Panc1 (cell line): ENCODE measurements at places on chromosomes 6 and 20.

GRCh38 chr6:160421854-160422253 lies 73.7 kb downstream of the SLC22A3 start:
- no peak for DNase-seq

DNA sequence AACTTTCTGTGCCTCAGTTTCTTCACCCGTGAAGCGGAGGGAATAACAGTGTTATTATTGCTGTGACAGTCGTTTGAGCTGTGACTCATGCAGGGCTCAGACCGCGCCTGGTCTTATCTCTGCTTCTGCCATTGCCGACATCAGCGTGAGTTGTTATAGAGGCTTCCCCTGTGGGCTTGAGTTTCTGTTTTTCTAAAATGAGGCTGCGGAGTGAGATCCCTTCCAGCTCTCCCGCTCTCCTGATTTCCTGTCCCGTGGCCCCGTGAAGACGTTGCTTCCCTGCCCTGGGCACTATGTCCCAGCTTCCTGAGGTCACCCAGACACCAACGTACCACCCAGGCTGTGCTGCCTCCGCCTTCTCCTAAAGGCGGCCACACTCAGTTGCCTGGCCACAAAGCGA lies 278.5 kb downstream of the BMP7 start:
- no peak for DNase-seq

DNA sequence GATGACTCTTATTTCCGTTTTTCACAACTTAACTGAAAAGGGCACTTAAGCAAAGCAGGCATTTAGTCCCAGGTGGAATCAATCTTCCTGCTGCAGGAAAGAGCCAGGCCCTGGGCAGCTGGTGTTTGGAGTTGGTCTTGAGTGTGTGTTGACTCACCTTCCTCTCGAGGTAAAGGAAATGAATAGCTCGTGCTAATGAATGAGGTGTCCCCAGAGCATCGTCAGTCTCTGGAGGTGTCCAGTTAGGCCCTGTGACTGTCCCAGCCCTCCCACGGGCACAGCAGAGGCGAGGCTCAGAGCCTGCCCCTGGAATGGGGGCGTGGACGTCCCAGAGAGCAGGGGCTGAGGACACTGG lies 277.7 kb downstream of the NRN1 start:
- peak; percentile 22 for DNase-seq

- DNase-seq, result no peak
These were observed 152.7 kb downstream of the LY86 start for GRCh38 chr6:6741264-6741663.

GRCh38 chr20:63004607-63005364 lies 2.0 kb downstream of the BHLHE23 start:
- DNase-seq, result no peak

DNA sequence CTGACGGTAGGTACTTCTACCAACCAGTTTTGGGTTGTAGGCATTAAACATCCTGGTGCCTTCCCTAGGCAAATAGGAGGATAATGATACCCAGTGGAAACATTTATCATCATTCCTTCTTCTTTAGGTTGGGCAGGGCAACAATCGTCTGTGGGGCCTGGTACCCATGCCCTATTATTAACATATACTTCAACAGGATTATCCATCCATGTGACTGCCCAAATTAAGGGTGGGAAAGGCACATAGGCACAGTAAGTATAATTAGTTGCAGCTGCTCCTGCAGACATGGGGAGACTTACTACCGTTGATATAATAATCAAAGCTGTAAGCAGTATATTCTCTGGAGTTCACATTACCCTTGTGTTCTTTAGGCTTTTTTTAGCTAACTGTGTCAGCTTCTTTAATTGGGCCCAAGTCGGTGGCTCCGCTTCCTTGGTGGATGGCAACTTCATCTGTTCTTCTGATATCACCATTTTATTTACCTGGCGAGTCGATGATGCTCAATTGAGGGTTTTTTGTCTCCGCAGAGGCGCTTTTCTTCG lies 16.8 kb downstream of the RPL7L1 start:
- no peak for DNase-seq

DNA sequence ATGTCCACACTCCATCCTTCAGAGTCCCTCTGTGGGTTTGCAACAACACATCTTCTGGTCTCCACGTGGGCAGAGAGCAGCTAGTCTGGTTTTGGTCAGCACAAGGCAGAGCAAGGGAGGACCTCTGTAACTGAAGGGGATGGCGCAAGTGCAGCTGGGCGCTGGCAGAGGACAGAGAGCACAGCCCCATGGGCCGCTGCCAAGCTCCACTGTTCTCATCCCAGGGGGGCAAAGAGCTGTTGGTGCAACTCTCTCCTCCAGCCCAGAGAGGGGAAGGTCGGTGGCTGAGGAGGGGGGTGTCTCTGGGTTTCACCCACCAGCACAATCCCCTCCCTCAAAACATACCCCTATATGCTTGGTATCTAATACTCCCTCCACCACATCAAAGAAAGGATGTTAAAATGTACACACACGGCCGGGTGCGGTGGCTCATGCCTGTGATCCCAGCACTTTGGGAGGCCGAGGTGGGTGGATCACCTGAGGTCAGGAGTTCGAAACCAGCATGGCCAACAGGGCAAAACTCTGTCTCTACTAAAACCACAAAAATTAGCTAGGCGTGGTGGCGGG lies 9.1 kb downstream of the ATP9A start:
- DNase-seq, result no peak

DNA sequence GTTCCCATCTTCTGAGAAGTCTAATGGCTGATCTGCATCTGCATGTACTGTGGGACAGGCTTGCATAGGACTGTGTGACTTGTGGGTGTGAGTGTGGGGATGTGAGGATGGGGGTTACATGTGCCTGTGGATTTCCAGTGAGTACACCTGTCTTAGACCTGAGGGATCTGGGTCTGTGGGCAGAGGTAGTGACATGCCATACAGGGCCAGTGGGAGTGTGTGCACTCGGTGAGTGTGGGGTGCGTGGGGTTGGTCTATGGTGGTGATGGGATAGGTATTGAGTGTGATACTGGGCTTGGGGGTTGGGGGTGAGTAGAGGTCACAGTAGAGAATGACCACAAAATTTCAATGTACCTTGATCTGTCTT lies 41.7 kb downstream of the VEGFA start:
- no peak for DNase-seq

DNA sequence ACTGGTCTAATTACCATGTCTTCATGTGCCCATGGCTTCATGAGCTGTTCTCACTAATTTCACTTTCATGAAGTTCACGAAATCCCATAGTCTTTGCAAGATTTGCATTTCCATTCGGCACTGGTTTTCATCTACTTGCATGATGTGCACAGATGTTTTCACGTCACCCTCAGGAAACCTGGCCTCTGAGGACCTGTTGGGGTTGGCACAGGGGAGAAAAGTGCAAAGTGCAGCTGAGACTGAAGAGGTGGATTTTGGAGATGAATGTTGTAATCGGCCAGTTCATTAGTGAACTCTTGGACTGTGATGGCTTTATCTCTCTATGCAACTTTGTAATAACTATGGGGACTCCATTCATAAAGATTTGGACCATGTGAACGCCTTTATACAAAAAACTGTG lies 80.2 kb upstream of the SULF2 start:
- no peak for DNase-seq

- DNase-seq, result no peak
These were observed 84.1 kb downstream of the CD24 start for GRCh38 chr6:106890447-106890846.

- DNase-seq, result no peak
These were observed 36.4 kb upstream of the SOX4 start for GRCh38 chr6:21556968-21557721.

DNA sequence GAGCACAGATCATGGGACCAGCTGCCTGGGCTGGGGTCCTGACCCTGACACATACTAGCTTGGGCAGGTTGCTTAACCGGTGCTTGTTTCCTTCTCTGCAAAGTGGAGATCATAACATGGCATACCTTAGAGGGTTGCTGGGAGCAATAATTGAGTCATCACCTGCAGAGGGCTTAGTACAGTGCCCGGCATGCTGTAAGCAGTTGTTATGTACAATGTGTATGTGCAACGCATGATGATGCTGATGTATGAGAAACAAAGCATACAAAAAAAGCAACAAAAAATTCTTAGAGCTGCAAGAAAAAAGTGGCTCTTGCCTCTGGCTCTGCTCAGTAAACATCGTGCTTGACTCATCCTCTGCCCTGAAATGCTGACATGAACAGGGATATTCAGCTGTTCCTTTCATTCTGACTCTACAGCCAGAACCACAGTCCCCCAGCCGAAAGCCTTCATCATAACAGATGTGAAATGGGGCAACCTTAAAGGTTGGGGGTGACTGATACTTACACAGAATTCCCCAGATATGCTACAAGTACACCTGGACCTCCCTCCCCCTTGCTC lies 91.7 kb downstream of the CLIC5 start:
- DNase-seq, result no peak
